Breast epithelium (tissue), 4 donors: ENCODE measurements at places on chromosomes 5 and 9. TPM values are rescaled to one million over a fixed set of nuclear protein-coding genes. Genes with fewer than 3 reads are reported as not detected.

GRCh38 chr5:6518298-6519057, 69.8 kb downstream of the UBE2QL1 start:
- no peak for DNase-seq
- H3K27ac ChIP-seq: no peak overlapping the region
- H3K4me3 ChIP-seq: no peak overlapping the region
- H3K36me3 ChIP-seq: no peaks in the 10 kb centered on the region
- no peaks in the 10 kb centered on the region for H3K4me1 ChIP-seq
- no peaks in the 10 kb centered on the region for H3K27me3 ChIP-seq

- no peak overlapping the region for H3K4me3 ChIP-seq
- no peak overlapping the region for H3K27ac ChIP-seq
- H3K36me3 ChIP-seq: no peaks in the 10 kb centered on the region
- no peak for DNase-seq
- H3K4me1 ChIP-seq: no peaks in the 10 kb centered on the region
These were observed 165.8 kb downstream of the PTPRD start for GRCh38 chr9:10447036-10447435.

DNA sequence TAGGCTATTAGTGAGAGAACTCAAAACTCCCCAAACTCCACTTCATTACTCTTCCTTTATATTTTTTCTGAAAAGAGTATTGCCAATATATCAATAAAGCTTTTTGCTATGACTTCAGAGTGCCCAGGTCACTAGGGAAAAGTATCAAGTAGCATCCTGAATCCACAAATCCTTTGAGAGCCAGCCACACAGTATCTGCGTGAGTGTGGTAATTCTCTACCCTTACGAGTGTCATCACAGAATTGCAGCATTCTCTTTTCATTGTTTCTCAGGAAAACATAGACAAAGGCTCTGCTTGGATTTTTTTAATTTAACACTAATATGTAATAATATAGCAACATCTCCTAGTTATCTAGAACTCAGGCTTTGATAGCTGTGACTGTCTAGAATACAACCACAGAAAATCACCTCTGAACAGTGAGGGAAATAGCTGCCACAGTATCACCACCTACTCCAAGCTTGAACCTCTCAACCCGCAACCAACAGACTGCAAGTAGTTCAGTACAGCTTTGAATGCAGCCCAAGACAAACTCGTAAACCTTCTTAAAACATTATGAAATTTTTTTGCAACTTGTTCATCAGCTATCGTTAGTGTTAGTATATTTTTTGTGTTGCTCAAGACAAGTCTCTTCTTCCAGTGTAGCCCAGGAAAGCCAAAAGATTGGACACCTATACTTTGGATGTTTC, 79.3 kb upstream of the CCDC152 start:
- H3K36me3 ChIP-seq: no peaks in the 10 kb centered on the region
- no peaks in the 10 kb centered on the region for H3K27me3 ChIP-seq
- no peak for DNase-seq
- no peak overlapping the region for H3K4me3 ChIP-seq
- no peak overlapping the region for H3K27ac ChIP-seq

- no peaks in the 10 kb centered on the region for H3K4me1 ChIP-seq
- no peak overlapping the region for H3K4me3 ChIP-seq
- no peak for DNase-seq
- H3K27me3 ChIP-seq: no peaks in the 10 kb centered on the region
- H3K27ac ChIP-seq: no peak overlapping the region
- no peaks in the 10 kb centered on the region for H3K36me3 ChIP-seq
These were observed 36.0 kb upstream of the IL7R start for GRCh38 chr5:35820735-35821134.

- H3K4me3 ChIP-seq: no peak overlapping the region
- H3K27ac ChIP-seq: no peak overlapping the region
- H3K36me3 ChIP-seq: no peaks in the 10 kb centered on the region
- H3K4me1 ChIP-seq: no peaks in the 10 kb centered on the region
- DNase-seq: no peak
- H3K27me3 ChIP-seq: no peaks in the 10 kb centered on the region
These were observed 17.2 kb upstream of the WNK2 start for GRCh38 chr9:93166699-93167098.

- DNase-seq: no peak
- no peak overlapping the region for H3K27ac ChIP-seq
- H3K4me3 ChIP-seq: no peak overlapping the region
- H3K27me3 ChIP-seq: no peaks in the 10 kb centered on the region
- H3K4me1 ChIP-seq: no peaks in the 10 kb centered on the region
- no peaks in the 10 kb centered on the region for H3K36me3 ChIP-seq
These were observed 183.5 kb downstream of the TRIM32 start for GRCh38 chr9:116870566-116870965.

- H3K4me3 ChIP-seq: no peak overlapping the region
- no peak for DNase-seq
- no peak overlapping the region for H3K27ac ChIP-seq
- H3K36me3 ChIP-seq: peaks cover 7% of the 10 kb centered on the region
These were observed 14.5 kb downstream of the CCT5 start for GRCh38 chr5:10264604-10265003.

DNA sequence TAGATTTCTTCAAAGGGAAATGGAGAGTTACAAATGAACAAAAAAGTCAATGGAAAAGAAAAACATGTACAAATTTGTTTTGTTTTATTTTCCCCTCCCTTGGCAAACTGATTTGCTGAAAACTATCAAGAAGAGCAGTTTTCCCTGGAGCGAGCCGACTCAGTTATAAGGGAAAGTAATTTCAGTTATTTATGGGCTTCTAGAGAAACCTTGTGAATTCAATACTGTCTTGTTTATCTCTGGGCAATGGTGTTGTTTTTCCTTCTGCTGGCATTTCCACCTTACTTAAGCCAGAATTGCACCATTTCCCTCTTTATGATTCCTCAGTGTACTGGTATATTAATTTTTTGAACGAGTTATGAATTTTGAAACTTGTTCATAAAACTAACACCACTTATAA, 1163.6 kb downstream of the CDH12 start:
- H3K4me1 ChIP-seq: no peaks in the 10 kb centered on the region
- no peak for DNase-seq
- H3K27ac ChIP-seq: no peak overlapping the region
- no peaks in the 10 kb centered on the region for H3K27me3 ChIP-seq
- H3K4me3 ChIP-seq: no peak overlapping the region

DNA sequence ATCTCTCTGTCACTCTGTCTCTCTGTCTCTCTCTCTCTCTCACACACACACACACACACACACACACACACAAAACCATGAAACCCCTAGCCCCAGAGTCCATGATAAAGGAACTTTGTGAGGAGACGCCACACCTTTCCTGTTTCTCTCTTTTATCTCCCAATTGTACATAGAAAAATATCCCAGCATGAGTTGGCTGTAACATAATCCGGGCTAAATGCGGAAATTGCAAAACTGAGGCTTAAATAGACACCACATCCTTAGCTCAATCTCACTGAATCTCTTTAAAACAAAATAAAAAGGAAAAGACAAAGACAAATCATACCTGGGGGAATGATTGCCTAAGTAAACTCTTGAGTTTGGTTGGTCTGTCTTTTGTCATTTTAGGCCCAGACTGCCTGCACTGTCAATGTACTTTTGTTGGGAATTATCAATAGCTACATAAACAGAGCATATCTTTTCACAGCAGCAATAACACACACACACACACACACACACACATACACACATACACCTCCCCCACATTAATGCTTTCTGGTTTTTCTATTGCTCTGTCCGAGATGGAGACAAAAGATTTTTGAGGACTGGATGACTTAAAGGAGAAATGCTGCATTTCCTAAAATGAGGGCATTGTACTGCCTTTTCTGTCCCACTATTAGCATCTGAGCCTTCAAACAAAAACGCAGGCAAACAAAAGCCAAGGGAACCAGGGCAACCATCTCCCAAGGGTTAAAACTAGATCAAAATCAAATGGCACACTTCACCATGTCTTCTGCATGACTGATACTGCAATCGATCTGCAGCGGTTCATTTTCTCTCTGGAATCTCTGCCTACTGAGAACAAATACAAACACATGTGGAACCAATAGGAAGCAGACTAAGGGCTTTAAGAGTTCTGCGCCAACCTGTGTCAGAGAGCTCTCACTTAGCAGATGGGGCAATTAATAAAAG, 321.5 kb downstream of the NFIB start:
- H3K4me1 ChIP-seq: no peaks in the 10 kb centered on the region
- no peaks in the 10 kb centered on the region for H3K36me3 ChIP-seq
- no peak for DNase-seq
- no peak overlapping the region for H3K4me3 ChIP-seq
- no peaks in the 10 kb centered on the region for H3K27me3 ChIP-seq

- no peak for DNase-seq
- H3K4me1 ChIP-seq: no peaks in the 10 kb centered on the region
- H3K4me3 ChIP-seq: no peak overlapping the region
These were observed 54.7 kb upstream of the ADAMTS16 start for GRCh38 chr5:5085381-5085780.

GRCh38 chr9:70510157-70510770, 95.8 kb upstream of the KLF9 start:
- no peak overlapping the region for H3K4me3 ChIP-seq
- H3K27me3 ChIP-seq: no peaks in the 10 kb centered on the region
- H3K4me1 ChIP-seq: no peaks in the 10 kb centered on the region
- no peaks in the 10 kb centered on the region for H3K36me3 ChIP-seq
- no peak for DNase-seq

- peaks cover 2% of the 10 kb centered on the region for H3K4me1 ChIP-seq
- no peak for DNase-seq
- H3K36me3 ChIP-seq: no peaks in the 10 kb centered on the region
- H3K27me3 ChIP-seq: no peaks in the 10 kb centered on the region
These were observed 6.9 kb upstream of the VAV2 start for GRCh38 chr9:133998915-133999595.

GRCh38 chr5:126692971-126693370, 84.0 kb upstream of the LMNB1 start:
- no peaks in the 10 kb centered on the region for H3K4me1 ChIP-seq
- no peak for DNase-seq
- no peaks in the 10 kb centered on the region for H3K36me3 ChIP-seq
- H3K27me3 ChIP-seq: no peaks in the 10 kb centered on the region

- H3K4me1 ChIP-seq: peaks cover 9% of the 10 kb centered on the region
- H3K27ac ChIP-seq: peak overlapping the region; percentile 1
- no peak overlapping the region for H3K4me3 ChIP-seq
- H3K27me3 ChIP-seq: no peaks in the 10 kb centered on the region
These were observed 41.6 kb upstream of the SYNPO start for GRCh38 chr5:150598821-150599273.

DNA sequence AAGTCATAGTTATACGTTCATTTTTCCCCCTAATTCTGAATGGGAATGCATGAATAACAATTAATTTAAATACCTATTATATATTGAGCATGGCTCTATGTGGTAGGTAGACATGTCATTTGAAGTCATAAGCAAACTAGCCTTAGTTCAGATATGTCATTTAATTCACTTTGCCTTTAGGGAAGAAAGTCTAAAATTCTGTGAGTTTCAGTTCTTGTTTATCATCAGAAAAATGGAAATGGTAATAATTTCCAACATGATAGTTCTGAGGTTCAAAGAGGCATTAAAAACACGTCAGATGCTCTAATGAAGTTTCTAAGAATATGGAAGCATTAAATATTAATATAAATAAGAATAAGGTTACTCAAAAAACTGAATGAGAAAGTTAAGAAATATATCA, 13.1 kb upstream of the ANXA1 start:
- no peaks in the 10 kb centered on the region for H3K27me3 ChIP-seq
- H3K27ac ChIP-seq: no peak overlapping the region
- H3K4me1 ChIP-seq: no peaks in the 10 kb centered on the region
- H3K36me3 ChIP-seq: no peaks in the 10 kb centered on the region

GRCh38 chr5:42875211-42875610, 63.5 kb upstream of the SELENOP start:
- no peak overlapping the region for H3K4me3 ChIP-seq
- no peak for DNase-seq
- no peaks in the 10 kb centered on the region for H3K4me1 ChIP-seq
- H3K36me3 ChIP-seq: no peaks in the 10 kb centered on the region

DNA sequence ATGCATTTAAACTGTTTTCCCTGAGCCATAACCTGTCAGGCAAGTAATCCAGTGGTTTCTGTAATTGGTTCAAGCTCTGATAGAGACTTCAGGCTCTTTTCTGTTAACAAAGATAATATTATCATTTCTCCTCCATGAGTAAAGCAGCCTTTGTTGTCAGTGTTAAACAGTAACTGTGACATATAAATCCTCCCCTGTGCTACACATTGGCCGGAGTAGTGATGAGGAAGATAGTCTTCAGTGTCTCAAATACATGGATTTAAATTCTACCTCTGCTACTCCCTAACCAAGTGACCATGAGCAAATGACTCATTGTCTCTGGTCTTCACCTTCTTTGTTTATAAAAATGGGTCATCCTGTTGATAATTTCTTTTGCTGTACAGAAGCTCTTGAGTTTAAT, 615.5 kb upstream of the CHD1 start:
- no peaks in the 10 kb centered on the region for H3K27me3 ChIP-seq
- no peak for DNase-seq
- H3K27ac ChIP-seq: peak overlapping the region; percentile 61

- DNase-seq: no peak
- no peaks in the 10 kb centered on the region for H3K36me3 ChIP-seq
- H3K27me3 ChIP-seq: no peaks in the 10 kb centered on the region
- no peak overlapping the region for H3K4me3 ChIP-seq
These were observed 57.2 kb downstream of the MLANA start for GRCh38 chr9:5947912-5948311.

- DNase-seq: no peak
- no peaks in the 10 kb centered on the region for H3K27me3 ChIP-seq
- H3K4me1 ChIP-seq: no peaks in the 10 kb centered on the region
- H3K4me3 ChIP-seq: no peak overlapping the region
These were observed 108.6 kb upstream of the RAI14 start for GRCh38 chr5:34547300-34548085.

GRCh38 chr5:17037751-17038150, 101.7 kb upstream of the MYO10 start:
- H3K27ac ChIP-seq: no peak overlapping the region
- no peaks in the 10 kb centered on the region for H3K27me3 ChIP-seq
- H3K36me3 ChIP-seq: no peaks in the 10 kb centered on the region
- DNase-seq: no peak
- no peak overlapping the region for H3K4me3 ChIP-seq

CDH9 gene
- total RNA-seq: not detected

SPINK4 gene
- total RNA-seq: not detected

PCDHB5 gene
- total RNA-seq: 9.8 TPM

IQGAP2 gene
- total RNA-seq: 70.2 TPM

PPP2R2B gene
- 1.6 TPM for total RNA-seq

SWI5 gene
- 39.7 TPM for total RNA-seq

CD72 gene
- total RNA-seq: 6.4 TPM

C9 gene
- not detected for total RNA-seq

DRD1 gene
- under 0.01 TPM for total RNA-seq

IRGM gene
- 0.73 TPM for total RNA-seq

BTNL9 gene
- total RNA-seq: 94.6 TPM
